Fibroblast of pulmonary artery (primary cell): ENCODE measurements at places on chromosomes 2 and 18.

DNA sequence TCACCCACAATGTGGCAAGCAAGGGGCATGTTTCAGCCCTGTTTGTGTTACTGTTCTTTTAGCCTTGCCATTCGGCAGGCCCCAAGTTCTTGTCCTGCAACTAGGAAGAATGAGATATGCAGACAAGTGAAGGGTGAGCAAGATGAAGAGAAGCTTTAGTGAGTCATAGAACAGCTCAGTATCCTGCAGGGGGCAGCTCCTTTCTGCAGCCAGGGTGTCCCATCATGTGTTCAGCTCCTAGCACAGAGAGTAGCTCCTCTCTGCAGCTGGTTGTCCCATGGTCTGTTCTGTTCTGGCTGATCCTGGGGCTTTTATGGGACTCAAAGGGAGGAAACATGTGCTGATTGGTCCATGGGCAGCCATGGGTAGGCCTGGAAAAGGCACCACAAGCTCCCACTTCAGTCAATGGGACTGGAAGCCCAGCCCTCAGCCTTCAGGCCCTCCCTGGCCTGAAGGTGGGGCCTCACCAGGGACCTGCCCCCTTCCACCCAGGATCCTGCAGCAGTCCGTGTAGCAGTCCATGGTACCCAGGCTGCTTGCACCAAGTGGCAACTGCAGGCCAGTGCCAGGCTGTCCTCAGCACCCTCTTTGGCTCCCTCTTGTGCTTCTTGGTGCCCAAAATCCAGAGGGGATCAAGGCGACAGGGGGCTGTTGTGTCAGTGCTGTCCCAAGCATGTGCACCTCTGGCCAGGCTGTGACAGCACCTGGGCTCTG is 326.4 kb downstream of the NR4A2 start:
- no peak for DNase-seq

DNA sequence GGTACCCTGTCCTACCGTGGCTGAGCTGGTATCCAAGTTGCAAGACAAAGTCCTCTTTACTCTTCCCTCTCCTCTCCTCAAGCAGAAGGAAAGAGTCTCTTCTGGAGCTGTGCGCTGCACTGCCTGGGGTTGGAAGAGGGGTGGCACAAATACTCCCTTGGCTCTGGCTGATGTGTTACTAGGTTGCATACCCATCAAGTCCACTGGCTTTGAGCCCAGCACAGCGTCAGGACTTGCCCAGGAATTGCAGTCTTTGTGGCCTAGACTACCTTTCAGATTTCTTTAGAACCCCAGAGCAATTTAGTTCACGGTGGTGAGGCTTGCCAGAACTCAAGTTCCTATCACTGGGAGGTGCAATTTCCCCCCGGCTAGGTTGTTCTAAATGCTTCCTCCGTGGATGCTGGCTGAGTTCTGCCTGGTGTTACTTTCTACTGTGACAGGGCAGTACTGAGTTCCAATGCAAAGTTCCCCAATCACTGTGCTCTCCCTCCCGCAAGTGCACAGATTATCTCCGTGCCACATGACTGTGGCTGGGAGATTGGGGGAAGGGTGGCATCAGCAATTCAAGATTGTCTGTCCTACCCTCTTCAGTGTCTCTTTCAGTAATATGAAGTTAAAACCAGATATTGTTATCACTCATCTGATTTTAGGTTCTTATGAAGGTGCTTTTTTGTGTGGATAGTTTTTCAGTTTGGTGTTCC is 13.4 kb downstream of the MYO3B start:
- DNase-seq, result no peak

DNA sequence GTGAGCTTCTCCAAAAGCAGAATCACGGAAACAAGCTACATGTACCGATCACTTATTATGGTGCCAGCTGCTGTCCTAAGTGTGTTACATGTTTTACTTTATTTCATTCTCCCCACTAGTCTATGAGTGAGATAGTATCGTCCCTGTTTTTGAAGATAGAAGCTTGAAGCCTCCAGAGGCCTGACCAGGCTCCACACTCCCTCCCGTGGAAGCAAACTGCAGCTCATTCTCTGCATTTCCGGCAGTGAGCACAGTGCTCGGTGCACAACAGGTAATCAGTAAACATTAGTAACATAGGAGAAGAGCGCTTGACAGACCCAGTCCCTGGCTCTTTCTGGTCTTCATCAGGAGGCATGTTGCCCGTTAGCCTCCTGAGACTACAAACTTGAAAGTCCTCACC is 72.9 kb downstream of the ZBTB7C start:
- DNase-seq, result peak; percentile 8

DNA sequence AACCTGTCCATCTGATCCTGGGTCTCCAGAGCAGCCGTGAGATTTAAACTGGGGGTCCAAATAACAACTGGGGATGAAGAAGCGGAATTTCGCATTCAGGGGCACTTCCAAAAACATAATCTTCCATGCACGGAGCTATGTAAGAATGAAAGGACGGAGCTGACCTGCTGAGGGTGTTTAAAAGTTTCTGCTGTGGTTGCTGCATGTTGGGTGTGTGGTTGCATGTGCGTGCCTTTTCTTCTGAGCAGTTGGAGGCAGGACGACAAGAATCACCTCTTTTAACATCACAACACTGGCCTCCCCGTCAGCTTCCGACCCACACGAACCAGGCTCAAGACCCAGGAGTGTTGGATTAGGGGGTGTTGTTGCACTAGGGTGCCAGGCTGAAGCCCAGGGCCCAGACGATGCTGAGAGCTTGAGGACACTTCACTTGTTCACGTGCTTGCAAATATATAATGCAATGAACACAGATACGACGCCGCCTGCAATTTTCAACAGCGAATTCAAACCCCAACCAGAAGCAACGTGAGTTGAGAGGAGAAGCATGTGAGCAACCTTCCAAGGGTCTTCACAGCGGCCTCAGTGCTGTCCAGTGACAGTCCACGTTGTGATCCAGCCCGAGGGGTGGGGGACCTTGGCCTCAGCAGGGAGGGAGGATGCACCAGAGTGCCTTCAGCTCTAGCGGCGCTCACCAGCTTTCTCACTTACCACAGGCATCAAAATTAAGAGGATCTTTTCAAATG is 76.0 kb upstream of the SALL3 start:
- no peak for DNase-seq

- peak; percentile 45 for DNase-seq
These were observed 10.7 kb downstream of the CAB39 start for GRCh38 chr2:230723363-230723762.
